ENCODE measurements at places on chromosomes 7 and 10. TPM values are rescaled to one million over a fixed set of nuclear protein-coding genes. Genes with fewer than 3 reads are reported as not detected.

The ANKRD7 gene
- total RNA-seq, result 0.20 TPM

The SFRP4 gene
- 95.2 TPM for total RNA-seq

The VSTM4 gene
- total RNA-seq, result 8.2 TPM

The HBP1 gene
- total RNA-seq, result 118 TPM

The FAM25C gene
- not detected for total RNA-seq
